GM12865 (cell line): ENCODE measurements at places on chromosomes 11 and 22.

GRCh38 chr11:5227681-5228080 lies 810 bp upstream of the HBB start:
- DNase-seq, result no peak

- no peak for DNase-seq
Observed at GRCh38 chr11:72685560-72686480, 11.6 kb upstream of the PDE2A start.

GRCh38 chr11:42967653-42968052 lies 344.1 kb upstream of the API5 start:
- DNase-seq, result no peak

GRCh38 chr11:130580372-130580771 lies 131.9 kb downstream of the ADAMTS15 start:
- DNase-seq, result no peak

DNA sequence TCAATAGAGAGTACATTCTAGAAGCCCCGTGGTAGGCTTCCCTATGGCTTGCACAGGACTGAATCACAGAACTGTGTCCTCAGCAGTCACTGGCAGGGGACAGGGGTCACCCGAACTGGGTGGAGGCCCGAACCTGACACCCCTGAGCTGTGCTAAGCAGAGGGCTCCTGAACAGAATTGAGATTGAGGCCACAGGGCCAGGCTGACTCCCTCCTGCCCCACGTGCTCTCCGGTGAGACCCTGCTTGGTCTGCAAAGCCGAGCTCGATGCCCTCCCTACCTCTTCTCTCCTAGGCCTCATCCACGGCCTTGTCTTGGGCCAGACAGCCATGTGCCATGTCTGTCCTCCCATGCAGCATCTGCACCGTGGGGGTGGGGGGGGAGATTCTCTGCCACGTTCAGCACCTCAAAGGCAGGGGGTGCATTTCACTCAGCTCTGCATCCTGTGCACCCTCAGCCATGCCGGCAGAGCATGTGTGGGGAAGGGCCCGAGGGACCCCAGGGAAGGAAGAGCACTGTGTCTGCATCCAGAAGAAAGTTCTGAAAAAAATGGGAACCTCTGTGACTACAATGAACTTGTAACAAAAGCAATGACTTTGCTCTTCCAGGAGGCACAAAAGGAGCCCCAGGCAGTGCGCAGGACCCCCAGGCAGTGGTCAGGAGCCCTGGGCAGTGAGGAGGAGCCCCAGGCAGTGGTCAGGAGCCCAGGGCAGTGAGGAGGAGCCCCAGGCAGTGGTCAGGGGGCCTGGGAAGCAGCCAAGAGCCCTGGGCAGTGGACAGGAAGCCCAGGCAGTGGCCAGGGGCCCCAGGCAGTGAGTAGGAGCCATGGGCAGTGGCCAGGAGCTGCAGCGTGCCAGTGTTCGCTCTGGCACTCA lies 76.7 kb upstream of the SEPTIN5 start:
- DNase-seq, result no peak

- DNase-seq, result peak; percentile 72
Observed at GRCh38 chr11:43316451-43316850, 4.7 kb downstream of the API5 start.

DNA sequence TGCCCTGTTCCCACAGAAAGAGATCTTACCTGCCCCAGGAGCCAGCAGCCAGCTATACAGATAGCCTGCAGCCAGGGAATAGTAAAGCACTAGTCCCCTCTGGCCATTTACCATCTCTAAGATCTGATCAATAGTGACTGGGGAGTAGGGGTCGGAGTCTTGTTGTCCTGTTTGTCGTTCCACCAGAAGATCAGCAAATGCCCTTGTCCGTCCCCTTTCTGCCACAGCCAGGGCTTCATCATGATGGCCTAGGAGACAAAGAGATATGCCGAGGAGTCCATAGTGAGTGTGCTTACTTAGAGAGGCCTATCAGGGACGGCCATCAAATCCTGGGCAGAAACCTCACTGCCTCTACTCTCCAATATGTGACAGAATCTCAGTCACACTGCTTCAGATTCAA lies 177.1 kb upstream of the PITPNB start:
- no peak for DNase-seq

GRCh38 chr11:86197448-86197847 lies 47.1 kb upstream of the EED start:
- no peak for DNase-seq
